ENCODE measurements at places on chromosomes 13 and 19. TPM values are rescaled to one million over a fixed set of nuclear protein-coding genes. Genes with fewer than 3 reads are reported as not detected.

DHDH gene
- total RNA-seq = 0.34 TPM

LIG1 gene
- total RNA-seq = 99.4 TPM

SLC8A2 gene
- not detected for total RNA-seq

N4BP2L2 gene
- total RNA-seq = 138 TPM

SGCG gene
- total RNA-seq = not detected

ARL11 gene
- total RNA-seq = 1.8 TPM

BICRA gene
- total RNA-seq = 18.1 TPM

POU4F1 gene
- 0.46 TPM for total RNA-seq

FCAR gene
- total RNA-seq = not detected

C19orf73 gene
- 1.1 TPM for total RNA-seq

ATP4B gene
- not detected for total RNA-seq

CDC42EP5 gene
- total RNA-seq = not detected

CD79A gene
- total RNA-seq = 2.7 TPM

TNFRSF19 gene
- 0.15 TPM for total RNA-seq

RXFP2 gene
- total RNA-seq = not detected
